ENCODE measurements at places on chromosomes 1 and 21.

DNA sequence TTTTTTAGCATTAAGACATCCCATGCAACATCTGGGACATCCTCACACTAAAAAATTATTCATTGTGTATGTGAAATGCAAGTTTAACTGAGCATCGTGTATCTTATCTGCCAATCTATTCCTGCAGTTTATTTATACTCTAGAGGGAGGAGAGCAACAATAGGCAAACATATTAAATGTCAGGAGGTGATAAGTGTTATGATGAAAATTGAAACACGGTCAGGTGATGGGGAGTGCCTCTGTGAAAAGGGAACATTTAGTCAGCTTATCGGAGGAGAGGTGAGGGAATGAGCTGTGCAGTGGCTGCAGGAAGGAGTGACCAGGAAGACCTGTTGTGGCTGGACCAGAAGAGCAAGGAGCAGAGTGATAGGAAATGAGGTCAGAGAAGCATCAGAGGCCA is 775 bp upstream of the EFCAB14 start:
- DNase-seq, result no peak

- DNase-seq, result no peak
Observed at GRCh38 chr1:85135392-85135798, 65.4 kb downstream of the SYDE2 start.

DNA sequence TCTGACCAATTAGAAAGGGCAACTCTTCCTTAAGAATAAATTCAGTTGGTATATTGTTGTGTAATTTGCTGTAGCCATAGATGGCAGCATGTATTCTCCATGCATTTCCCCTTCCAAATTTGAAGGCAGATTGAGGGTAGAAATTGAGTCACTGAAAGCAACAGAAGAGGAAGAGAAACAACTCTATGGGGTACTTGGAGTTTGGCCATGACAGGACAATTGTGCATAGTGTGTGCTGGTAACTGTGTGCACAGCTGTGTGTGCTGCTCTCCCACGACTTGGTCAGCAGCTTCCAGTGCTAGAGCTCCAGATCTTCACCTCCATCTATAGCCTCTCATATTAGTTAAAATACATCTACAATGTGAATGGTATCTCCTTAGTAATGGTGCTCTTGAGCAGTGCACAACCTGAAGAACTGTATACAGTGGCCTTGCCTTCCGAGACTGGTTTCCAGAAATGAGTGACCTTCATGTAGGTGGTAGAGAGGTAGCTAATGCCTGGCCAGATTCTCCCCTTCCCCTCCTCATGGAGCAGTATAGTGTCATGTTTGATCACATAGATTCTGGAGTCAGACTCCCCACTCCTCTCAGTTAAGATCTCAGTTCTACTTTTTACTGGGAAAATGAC is 882 bp upstream of the FCAMR start:
- DNase-seq, result no peak

GRCh38 chr1:188735567-188735966 is 1742.1 kb downstream of the BRINP3 start:
- DNase-seq, result no peak

GRCh38 chr21:30638686-30639085 is 3.7 kb downstream of the KRTAP20-2 start:
- no peak for DNase-seq

- no peak for DNase-seq
Observed at GRCh38 chr21:16476056-16476825, 746.5 kb downstream of the USP25 start.

- DNase-seq, result no peak
Observed at GRCh38 chr1:226976276-226976977, 36.3 kb downstream of the COQ8A start.

DNA sequence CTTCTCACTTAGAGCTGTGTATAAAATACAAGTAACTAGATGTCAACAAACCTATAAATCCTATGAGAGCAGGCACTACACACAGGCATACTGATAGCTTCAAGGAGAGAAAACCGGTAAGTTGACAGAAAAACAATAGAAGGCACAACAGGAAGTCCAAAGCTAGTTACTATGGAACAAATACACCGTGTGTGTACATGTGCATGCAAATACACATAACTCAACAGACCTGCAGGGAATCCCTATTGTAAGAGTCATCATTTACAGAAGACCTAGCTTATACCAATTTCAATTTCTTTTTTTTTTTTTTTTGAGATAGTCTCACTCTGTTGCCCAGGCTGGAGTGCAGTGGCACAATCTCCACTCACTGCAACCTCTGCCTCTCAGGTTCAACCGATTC is 26.3 kb downstream of the JAK1 start:
- DNase-seq, result no peak

GRCh38 chr1:200668514-200669313 is 993 bp downstream of the DDX59 start:
- no peak for DNase-seq

DNA sequence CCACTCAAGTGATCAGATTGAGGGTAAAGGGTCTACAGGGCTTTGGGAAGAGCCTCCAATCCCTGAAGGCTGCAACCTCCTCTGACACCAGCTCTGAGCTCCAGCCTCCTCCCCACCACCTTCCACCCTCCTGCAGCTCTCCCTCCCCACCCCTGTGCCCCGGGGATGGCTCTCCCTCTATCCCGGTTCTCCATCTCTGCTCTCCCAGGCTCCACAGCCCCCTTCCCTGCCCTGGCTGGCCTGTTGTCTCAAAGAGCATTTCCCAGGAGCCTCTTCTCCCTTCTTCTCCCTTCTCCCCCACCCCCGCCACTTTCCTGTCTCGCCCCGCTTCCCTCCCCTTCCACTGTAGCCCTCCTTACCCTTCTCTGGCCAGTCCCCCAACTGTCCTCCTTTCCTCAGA is 1.1 kb downstream of the PLEKHA6 start:
- no peak for DNase-seq

Data from memory B cell (primary cell).